ENCODE measurements at places on chromosomes 11 and 22. TPM values are rescaled to one million over a fixed set of nuclear protein-coding genes. Genes with fewer than 3 reads are reported as not detected.

DNA sequence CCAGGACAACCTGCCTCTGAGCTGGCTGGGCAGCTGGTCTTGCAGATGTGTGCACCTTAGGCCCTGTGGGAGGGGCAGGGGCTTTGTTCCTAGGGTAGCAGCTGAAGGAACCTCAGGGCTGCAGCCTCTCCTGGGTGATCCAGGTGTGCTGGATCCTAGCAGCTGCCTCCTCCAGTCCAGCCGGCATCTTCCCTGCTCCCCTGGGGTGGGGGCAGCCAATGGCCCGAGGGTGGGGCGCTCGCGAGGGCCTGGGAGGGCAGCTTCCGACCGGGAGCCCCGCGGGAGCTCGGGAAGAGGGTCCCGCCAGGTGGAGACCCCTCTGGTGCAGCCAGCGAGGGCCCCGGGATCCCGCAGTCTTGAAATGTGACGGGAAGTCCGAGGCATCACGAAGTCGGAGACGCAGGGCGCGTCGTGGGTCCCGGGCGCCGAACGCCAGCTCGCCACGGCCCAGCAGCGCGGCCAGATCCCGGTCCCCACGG lies 1.7 kb downstream of the IFITM1 start:
- no peaks in the 10 kb centered on the region for H3K36me3 ChIP-seq
- peak overlapping the region; percentile 97 for H3K27ac ChIP-seq
- DNase-seq = no peak
- H3K4me3 ChIP-seq = peak overlapping the region; percentile 82

SAA4 gene
- total RNA-seq = 1.7 TPM

- no peaks in the 10 kb centered on the region for H3K4me1 ChIP-seq
- no peaks in the 10 kb centered on the region for H3K36me3 ChIP-seq
- DNase-seq = no peak
- peak overlapping the region; percentile 69 for H3K27ac ChIP-seq
- no peaks in the 10 kb centered on the region for H3K27me3 ChIP-seq
- no peak overlapping the region for H3K4me3 ChIP-seq
Observed at GRCh38 chr11:35247428-35247827, 108.5 kb downstream of the CD44 start.

GRCh38 chr22:27226666-27227065 lies 569.3 kb downstream of the MIAT start:
- no peak for DNase-seq

DNA sequence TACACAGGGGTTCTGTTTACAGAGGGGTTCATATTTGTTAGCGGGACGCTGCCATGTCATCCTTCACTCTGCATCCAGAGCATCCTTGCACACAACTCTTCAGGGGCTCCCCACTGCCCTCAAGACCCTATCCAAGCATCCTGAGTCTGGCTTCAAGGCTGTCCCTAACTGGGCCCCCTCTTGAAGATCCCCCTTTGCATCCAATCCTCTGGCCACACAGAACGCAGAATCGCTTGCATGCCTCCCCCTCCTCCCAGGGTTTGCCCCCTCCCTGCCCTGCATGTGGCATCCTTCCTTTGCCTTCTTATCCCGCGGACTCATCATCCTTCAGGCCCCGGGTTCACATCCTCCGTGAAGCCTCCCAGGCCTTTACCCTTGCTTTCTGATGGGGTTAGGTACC lies 18.6 kb downstream of the C1QTNF6 start:
- H3K36me3 ChIP-seq = no peaks in the 10 kb centered on the region
- DNase-seq = no peak
- no peaks in the 10 kb centered on the region for H3K27me3 ChIP-seq
- no peak overlapping the region for H3K4me3 ChIP-seq
- peaks cover 14% of the 10 kb centered on the region for H3K4me1 ChIP-seq
- no peak overlapping the region for H3K27ac ChIP-seq
